ENCODE measurements at places on chromosomes 2 and 18.

DNA sequence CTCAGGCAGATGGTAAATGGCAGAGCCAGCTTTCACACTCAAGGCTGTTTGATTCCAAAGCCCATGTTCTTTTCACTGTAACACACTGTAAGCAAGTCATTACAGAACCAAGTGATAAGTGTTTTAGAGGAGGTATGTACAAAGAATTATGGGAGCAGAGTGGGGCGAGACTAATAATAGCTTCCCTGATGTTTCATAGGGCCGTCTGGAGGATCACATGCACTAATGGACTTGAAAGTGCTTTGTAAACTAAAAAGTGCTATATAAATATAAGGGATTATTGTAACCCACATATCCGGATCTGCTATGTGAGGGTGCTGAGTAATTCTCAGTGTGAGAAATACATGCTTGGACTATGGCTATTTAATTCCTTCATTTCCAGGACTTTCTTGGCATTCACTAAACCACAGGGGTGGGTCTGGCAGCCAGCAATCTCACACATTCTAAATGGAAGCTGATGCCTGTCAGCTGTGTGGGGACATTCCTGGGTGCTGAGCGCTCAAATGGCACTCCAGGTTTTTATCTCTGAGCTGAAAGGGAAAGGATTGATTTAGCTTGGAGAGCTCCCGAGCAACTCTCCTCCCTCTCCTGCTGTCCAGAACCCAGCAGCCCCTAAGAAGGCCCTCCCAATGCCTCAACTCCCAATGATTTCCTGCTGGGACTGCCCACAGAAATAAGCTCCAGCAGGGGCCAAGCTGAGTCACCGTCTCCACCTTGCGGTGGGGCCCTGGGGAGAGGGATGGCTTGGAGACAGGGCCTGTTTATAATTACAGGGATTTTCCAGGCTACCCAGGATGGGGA is 222.8 kb downstream of the SOX11 start:
- no peak for DNase-seq

DNA sequence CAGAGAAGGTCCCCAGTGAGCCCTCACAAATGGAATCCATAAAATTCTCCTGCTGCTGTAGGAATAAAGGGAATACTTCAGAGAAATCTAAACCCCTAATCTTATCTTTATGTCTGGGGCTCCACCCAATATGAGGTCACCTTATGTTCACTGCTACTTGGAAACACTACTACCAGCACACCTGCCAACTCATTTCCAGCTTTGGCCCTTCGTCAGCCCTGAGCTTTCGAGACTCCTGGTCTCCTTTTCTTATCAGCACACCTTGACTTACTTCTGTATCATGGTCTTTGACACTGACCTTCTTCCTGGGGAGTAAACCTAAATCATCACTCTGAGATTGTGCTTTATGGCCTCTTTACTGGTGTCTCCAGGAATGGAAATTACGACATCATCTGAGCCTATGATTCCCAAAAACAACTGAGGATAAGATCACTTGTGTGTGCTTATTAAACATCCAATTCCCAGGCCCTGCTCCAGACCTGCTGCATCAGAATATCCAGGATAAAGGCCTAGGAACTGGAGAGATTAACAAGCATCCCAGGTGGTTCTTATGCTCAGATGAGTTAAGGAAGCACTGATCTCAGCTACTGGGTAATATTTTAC is 22.2 kb upstream of the ASNSD1 start:
- DNase-seq = no peak

DNA sequence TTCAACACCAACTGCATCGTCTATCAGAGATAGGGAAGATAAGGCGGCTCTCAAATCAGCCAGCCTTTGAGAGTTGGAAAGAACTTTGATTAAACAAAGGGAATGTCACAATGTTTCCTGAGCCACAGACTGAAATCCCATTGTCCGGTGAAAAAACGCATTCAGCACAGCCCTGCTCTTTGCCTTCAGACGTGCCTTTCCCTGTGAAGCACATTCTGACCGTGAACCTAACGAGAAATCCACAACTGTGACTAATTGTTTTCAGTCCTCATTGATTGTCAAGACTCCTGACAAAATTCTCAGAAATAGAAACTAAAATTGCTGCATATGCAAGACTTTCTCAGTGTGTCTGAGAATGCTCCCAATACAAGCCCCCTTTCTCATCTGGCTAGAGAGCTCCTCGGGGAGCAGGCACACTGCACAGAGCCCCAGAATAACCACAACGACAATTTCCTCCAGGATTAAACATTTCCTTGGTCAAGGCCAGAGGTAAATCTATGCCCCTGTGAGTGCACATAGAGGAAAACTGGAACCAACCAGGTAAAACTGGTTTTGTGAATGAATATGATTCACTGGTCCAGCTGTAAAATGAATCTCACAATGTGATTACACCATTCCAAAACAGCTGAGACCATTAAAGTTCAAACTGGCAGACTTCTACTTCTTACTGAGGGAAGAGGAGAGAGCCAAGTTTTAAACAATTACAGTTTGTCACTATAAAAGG is 561.9 kb upstream of the ID2 start:
- no peak for DNase-seq

- no peak for DNase-seq
These were observed 14.4 kb upstream of the IGFBP2 start for GRCh38 chr2:216618785-216619184.
